ENCODE measurements at places on chromosomes 6 and 20.

DNA sequence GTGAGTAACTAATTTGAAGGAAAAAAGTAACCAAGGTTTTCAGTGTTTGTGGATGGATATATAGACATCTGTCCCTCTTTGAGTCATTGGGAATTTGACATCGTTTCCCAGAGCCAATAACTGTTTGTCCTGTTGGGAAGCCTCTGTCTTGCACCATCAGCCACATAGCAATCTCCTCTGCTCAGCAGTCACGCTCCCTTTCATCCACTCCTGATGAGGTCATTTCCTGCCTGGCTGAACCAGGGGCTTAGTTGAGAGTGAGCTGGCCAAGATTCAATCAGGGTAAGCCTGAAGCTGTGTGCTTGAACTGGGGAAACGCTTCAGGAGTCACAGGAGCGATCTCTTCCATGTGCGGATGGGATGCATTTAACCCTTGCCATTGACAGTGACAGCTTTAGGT is 121.5 kb upstream of the FOXQ1 start:
- peak; percentile 52 for DNase-seq

DNA sequence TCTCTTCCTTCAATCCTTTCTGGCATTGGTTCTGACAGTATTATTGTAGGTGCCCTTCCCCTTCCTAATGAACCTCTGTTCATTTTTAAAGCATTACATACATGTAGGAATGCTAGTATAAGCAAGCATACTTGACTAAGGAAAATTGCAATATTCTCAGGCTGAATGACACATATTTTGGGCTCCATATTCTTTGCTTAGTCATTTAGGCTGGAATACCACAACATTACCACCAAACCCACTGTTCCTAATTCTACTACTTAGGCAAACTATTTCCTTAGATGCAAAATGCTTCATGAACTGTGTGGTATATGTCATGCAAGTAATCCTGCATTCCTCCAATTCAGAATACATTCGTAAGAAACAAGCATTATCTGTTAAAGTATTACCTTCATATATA is 113.9 kb downstream of the PRDM1 start:
- DNase-seq, result no peak

GRCh38 chr6:147467428-147467827 is 41.1 kb upstream of the SAMD5 start:
- DNase-seq, result no peak

GRCh38 chr6:132131758-132132157 is 180.6 kb upstream of the CCN2 start:
- peak; percentile 46 for DNase-seq

GRCh38 chr6:161103475-161103874 is 111.9 kb downstream of the MAP3K4 start:
- DNase-seq, result no peak

- no peak for DNase-seq
These were observed 26.0 kb downstream of the SLC2A10 start for GRCh38 chr20:46735436-46735835.

- DNase-seq, result no peak
These were observed 44.1 kb downstream of the MAK start for GRCh38 chr6:10794239-10794638.

- no peak for DNase-seq
These were observed 132.2 kb upstream of the RREB1 start for GRCh38 chr6:6975459-6976111.

DNA sequence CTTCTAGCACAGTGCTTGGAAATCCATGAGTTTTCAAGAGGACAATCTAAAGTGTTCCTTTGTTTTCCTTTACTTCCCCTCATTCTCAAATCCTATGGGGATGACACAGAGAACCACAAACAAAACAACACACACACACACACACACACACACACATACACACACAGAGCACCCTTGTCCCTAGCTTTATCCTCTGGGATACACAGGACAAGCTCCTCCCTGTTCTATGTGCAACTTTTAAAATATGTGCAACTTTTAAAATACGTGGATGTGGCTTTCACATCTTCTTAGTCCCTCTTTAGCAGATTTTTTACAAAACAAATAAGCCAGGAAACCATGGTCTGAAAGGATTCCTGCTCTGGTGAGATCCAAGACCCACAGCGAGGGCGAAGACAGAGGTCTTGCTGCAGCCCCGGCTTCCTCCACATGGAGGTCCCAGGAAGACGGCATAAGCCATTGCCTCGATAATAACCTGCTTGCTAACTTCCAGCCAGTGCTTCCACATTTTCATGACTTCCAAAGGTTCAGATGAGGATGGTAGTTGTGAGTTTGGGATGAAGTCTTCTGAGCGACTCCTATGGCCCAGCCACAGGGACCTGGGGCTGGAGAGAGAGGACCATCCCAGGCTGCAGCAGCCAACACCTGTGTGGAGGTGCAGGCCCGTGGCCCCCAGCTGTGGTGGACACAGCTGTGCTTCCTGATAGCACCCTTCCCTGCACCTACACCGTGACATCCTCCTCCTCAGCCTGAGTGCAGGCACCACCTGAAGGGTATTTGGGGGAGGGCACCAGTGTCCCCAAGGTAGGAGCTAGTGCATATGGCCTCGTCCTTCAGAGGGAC is 62.8 kb upstream of the CD93 start:
- DNase-seq, result no peak

GRCh38 chr20:48310305-48310704 is 517.5 kb downstream of the PREX1 start:
- DNase-seq, result no peak

- DNase-seq, result no peak
These were observed 234.7 kb downstream of the BTBD9 start for GRCh38 chr6:38404900-38405556.

DNA sequence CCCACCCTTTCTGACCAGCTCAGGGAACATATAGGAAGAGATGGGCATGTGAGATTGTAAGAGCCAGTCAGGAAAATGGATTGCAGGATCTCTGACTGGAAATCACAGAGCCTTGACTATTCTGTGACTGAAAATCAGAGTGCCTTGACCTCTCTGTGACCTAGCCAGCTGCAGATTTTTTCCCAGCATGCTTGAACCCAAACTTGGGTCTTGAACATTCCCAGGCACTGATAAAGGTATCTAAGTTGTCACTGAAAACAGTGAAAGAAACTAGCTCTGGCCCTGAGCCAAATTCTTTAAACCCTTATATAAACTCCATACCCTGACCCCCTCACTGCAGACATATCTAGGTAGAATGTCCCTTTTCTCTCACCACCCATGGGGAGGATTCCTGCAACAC is 2.3 kb upstream of the ZNF165 start:
- no peak for DNase-seq

GRCh38 chr6:6725468-6726209 is 137.1 kb downstream of the LY86 start:
- DNase-seq, result no peak

DNA sequence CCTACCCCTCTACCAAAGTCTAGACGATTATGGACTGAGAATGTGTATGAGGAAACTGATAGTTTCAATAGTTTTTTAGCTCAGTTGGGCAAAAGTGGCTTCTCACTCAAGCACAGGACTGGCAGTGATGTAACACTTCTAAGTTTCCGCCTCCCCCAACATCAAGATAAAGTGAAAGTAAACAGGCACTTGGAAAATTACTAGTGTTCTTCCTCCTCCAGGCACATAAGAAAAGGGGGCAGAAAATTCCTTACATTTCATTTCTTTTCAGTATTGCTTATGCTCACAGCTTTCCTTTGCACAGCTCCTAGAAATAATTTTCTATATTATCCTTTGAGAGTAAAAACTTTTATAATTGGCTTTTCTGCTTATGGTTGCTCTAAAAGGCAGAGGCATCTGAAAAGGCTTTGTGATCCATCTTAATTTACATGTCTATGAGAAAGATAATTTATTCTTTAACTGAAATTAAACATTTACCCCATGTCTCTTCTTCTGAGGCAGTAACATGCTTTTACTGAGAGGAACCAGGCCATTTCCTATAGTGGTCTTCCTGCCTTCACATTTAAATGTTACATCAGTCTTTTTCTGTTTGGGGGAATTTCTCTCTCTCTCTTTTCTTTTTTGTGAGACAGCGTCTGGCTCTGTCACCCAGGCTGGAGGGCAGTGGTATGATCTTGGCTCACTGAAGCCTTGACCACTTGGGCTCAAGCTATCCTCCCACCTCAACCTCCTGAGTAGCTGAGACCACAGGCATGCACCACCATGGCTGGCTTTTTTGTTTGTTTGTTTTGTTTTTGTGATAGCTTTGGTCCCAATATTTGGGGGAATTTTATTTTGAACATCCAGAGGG is 65.0 kb upstream of the EEF1A1 start:
- DNase-seq, result peak; percentile 74

GRCh38 chr20:2864626-2865025 is 8.7 kb upstream of the PTPRA start:
- DNase-seq, result no peak

DNA sequence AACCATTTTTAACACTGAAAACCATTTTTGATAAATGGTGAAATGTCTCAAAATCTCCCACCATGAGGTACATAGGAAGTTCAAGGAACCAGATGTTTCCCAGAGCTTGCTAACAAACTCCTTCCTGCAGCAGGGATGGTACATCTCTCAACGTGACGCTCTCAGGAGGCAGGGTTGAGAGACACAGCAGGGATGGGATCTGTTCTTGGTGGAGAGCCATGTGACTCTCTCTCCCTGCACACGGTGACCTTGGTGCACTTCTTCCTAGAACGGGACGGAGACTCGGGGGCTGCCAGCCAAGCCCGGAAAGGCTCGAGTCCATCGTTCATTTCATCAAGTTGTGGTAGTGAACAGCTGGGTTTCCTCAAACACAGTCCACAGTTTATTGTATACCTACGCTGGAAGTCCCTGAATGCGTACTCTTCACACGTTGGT is 94.2 kb downstream of the FAM50B start:
- no peak for DNase-seq

DNA sequence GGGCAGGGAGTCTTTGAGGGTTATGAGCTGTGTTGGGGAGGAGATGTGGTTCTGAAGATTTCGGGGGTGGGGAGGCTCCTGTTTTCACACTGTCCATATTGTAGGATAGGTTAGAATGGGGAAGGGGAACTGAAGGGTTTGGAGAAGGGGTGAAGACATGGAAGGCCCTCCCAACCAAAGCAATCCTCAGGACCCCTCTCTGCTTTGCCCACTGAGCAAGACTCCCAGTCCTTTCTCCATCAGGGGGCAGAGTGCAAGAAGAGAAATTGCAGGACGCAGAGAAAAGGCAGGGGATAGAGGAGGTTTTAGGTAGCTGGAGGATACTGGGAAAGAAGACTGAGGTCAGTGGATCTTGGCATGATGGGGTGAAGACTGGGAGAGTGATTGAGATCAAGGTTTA is 3.9 kb downstream of the SYNGAP1 start:
- no peak for DNase-seq

DNA sequence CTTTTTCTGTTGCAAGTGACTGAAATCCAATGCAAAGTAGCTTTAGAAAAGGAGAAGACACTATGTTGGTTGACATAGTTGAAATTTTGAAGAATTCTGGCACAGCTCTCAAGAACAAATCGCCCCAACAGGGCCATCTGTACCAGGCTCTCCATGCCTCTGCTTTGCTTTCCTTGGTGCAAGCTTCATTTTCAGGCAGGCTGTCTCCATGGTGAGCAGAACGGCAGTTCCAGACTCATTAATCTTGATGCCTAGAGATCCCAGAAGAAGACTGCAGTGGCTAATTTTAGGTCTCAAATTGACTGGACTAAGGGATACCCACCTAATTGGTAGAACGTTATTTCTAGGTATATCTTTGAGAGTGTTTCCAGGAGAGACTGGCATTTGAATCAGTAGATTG is 950.7 kb upstream of the FLRT3 start:
- no peak for DNase-seq

DNA sequence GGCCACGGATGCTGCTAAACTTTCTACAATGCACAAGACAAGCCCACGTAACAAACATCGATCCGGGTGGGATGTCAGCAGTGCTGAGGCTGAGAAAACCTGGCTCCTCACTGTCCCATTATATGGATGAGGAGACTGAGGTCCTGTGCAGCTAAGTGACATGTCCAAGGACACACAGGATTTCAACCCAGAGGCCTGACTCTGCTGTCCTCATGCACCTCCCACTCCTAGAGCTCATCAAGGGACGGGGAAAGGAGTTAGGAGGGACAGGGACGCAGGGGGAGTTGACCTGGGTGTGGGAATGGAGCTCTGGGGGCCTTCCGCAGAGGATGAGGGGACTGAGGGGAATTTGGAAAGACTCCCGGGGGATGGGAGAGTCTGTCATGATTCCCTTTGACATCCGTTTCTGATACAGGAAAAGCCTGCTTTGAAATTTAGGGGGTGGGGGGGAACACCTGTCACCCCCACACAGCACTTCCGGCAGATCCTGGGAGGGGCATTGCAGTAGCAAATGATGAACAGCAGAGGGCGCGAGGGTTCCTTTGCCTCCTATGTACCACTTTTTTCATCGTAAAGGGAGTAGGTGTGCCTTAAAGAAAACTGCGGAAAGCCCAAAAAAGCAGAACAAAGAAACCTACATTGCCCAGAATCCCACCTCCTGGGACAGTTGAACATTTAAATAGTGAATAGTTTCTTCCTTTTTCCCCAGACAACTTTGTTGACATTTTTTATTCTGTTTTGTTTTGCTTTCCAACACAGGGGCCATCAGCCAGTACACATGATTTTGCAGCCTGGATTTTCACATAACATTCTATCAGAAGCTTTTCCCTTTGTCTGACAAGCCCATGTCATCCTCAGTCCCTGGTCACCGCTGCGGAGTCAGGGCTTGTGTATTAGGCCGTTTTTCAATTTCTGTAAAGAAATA is 48.6 kb downstream of the SLC2A10 start:
- DNase-seq, result peak; percentile 27

DNA sequence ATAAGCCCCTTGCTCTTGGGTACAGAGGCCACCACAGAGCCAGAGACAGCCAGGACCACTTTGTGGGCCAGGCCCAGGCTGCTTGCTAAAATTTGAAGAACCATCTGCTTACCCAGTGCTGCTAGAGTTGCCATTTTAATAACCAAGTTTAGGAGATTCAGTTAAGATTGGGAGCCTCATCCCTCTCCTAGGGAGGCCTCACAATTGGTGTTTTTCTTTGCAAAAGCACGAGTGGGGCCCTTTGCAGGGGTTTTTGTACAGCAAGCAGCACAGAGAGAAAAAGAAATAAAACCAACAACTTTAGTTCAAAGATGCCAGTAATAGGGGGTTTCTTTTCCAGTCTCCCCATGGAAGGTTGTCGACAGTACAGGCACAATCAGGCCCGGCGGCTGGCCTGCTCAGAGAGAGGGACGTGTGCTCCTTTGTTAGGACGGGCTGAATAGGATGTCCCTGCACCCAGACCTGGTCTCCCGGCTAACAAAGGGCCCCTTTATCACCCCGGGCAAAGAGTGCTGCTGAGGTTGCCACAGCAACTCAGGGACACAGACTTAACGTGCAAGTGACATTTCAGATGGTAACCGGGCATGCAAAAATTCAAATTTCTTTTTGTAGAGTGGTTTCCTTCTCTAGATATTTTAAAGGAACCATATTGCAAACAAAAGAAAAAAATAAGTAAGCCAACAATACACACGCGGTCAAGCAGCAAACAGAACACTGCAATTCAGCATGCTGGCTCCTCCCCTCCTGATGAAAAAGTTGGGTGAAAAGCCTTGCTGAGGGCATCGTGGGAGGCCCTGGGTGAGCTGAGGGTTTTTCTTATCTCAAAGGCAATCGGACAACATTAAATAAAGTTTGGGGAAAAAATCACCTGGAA is 10.5 kb upstream of the TOX2 start:
- no peak for DNase-seq

- DNase-seq, result no peak
These were observed 124.3 kb upstream of the CNR1 start for GRCh38 chr6:88290411-88290810.

- peak; percentile 66 for DNase-seq
These were observed 9.9 kb upstream of the BAK1 start for GRCh38 chr6:33589731-33590530.
